CD4-positive, alpha-beta T cell (primary cell): ENCODE measurements at places on chromosomes 7 and 10. TPM values are rescaled to one million over a fixed set of nuclear protein-coding genes. Genes with fewer than 3 reads are reported as not detected.

GRCh38 chr10:32982293-32982709, 24.3 kb upstream of the ITGB1 start:
- DNase-seq = no peak

DNA sequence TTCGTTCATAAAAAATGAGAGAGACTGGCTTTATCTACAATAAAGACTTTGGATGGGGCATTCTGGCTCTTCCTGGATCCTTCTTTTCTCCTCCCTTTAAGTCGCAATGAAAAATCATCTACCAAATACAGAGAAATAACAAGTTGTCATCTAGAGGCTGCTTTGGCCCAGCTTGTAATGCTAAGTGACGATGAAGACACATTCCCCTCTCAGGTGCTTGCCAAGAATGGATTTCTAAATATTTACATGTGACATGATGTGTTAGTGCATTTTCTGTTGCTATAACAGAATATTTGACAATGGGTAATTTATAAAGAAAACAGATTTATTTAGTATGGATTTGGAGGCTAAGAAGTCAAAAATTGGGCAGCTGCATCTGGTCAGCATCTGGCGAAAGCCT, 308.6 kb upstream of the NPVF start:
- no peak for DNase-seq

DNA sequence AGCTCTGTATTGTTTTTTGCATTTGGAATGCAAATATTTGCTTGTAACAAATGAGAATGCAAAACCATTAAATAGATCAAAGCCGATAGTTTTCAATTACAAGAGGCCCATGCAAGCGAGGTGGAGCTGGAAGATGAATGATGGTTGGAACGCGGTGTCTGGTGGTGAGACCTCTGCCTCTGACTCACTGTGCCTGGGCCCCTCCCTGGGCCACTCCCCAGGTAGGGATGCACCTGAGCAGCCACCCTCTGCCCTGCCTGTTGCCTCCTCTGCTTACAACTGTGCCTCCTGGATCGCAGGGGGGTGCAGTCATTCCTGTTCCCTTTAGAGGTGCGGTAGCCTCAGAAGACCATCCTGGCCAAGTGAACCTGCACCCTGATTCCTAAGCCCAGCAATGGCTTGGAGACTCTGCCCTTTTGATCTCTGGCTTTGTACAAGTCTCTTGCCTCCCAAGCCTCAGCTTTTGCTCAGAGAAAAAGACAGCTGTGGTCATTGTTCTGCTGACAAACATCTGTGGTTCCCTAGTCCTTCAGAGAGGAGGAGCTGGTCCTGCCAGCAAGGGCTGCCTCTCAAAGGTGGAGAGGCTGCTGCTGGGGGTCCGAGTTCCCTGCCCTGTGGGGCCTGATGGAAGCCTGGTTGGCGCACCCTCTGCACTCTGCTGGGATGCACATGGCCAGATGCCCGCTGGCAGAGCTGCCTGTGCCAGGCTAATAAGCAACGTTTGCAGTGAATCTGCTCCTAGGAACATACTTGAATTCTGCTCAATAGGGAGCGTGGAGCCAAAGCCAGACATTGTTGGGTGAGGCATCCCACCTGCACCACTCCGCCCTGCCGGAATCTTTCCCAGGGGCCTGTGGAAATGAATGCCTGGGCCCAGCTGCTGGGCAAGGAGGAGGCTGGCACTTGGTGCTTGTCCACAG, 126.3 kb upstream of the TCERG1L start:
- DNase-seq = no peak

GRCh38 chr7:147411096-147411495, 1179.5 kb upstream of the C7orf33 start:
- no peak for DNase-seq

DNA sequence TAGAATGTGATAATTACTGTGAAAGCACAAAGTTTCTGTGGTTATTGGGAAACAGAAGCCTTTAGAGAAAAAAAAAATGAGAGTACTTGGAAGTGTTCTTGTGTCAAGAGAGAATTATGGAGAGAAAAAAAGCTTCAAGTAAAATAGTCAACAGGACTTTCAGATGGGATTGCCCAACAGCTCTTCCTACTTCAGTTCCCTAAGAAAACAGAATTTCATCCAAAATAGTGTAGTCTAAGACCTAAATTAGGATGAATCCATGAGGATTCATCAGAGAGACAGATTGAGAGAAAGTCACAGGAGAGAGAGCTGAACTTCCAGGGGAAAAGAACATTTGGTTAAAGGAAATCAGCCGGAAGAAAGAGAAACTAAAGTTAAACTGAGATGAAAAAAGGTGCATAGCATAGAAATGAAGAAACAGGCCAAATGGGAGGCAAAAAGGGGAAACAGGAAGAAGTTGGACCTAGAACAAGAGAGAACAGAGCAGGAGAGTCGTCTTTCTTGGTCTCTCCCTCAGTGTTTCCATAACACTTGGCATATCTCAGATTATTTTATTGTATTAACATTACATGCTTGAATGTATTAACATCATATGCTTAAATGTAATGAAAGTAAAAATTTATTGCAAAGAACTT, 2.5 kb downstream of the SCIN start:
- DNase-seq = no peak

DNA sequence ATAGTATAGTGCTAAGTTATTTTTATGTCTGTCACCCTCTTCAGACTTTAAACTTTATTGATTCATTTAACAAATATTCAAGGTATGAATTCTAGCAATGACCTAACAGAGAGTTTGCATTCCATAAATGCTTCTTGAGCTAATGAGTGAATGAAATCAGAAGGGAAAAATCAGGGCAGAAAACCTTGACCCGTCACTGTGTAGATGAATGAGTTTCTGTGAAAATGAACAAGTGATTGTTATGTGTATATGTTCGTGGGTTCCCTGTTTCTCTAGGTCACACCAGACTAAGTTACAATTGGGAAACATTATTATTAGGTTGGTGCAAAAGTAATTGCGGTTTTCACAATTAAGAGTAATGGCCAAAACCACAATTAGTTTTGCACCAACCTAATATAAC, 30.1 kb downstream of the APBB1IP start:
- DNase-seq = no peak

- no peak for DNase-seq
These were observed 88.8 kb upstream of the KIF5B start for GRCh38 chr10:32144817-32145688.

DNA sequence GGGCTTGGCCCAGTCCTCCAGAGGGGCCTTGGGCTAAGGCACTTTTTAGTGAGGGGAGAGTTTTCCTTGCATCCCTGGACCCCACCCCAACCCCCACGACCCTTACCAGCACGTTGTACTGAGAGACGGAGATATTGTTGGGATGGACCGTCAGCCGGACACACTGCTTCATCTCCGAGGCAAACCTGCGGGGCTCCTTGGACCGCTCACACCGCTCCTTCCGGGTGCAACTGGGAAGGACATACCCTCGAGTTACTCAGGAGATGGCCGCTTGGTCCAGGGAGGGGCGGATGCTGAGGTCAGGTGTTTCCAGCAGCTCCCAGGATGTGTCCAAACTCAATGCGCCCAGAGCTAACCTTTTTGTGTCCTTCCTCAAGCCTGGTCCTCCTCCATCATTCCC, 348.0 kb downstream of the PLXNA4 start:
- DNase-seq = no peak

DNA sequence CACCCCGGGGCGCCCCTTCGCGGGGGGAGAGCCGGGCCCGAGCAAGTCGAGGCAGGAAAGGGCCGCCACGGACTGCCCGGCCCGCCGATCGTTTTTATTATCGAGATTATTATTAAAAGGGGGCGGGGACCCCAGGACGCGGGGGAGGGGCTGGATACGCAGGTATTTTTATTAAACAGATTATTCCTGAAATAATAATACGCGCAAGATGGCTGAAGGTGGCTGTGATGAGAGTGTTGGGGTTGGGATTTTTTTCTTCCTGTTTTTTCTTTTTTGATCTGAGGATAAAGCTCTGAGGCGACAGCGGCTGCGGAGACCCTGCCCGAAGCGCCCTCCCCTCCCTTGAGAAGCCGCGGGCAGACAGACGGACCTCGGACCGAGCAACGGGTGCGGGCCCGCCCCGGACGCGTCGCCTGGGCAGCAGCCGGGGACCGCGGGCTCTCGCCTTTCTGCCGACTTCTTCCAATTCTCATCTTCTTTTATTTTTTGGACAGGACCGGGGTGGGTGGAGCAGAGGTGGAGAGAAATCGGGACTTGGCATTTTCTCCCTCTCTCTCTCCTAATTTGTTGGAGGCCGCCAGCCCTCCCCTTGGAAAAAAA, 1.4 kb upstream of the TRIM8 start:
- DNase-seq = peak; percentile 32

DNA sequence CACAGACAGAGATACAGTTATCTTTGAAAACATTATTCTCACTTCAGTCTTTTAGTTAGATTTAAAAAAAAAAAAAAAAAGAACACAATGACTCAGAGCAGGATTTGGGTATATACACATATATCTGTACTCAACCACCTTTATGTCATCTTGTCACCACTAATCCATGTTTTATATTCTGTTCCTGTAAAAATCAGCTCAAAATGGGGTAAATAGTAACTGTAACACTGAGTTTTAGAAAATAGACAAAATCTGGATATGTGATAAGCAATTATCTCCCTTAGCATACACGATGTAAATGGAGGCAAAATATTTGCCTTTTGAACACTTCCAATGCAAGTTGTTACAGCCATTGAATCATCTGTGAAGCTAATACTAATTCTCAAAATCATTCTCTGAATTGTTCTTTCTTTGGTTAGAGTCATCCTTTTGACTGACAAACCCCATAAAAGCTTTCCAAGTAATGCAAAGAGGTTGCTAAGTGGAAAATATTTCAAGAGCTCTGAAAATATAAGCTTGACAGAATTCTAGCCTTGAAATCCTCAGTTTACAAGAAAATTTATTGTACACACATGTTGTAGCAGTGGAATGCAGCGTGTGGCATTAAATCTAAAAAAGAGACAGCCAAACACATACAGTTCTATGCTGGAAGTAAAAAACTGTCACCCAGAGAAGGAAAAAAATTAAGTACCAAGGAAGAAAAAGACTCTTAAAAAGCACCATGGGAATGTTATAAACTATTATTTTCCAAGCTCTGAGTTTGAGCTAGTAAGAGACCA, 502.2 kb upstream of the PHF14 start:
- no peak for DNase-seq

DNA sequence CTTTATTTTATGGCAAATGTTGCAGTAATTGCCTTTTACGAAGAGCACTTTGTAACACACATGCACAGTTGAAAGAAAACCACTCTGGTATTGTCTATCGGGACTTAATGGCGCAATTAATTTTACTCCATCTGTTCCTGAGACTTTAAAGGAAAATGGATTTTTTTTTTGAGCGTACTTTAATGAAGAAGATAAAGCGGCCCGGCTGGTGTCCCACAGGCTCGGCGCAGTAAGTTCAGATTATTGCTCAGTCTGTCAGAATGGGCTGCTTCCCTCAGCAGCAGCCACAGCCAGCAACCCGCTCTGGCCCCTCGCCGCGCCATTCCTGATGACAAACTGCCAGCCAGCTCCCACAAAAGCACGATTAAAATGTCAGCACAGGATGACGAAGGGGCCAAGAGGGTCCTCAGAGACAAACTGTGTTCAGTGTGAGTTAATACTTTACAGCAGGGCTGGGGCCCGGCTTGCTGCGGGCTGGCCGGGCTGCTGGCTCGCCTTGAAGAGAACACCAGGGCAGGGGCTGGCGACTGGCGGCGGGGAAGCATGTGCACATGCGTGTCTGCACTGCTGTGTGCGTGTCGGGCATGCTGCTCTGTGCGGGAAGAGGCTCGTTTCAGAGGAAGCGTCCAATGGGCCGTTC, 501.0 kb upstream of the GALNT17 start:
- no peak for DNase-seq

DNA sequence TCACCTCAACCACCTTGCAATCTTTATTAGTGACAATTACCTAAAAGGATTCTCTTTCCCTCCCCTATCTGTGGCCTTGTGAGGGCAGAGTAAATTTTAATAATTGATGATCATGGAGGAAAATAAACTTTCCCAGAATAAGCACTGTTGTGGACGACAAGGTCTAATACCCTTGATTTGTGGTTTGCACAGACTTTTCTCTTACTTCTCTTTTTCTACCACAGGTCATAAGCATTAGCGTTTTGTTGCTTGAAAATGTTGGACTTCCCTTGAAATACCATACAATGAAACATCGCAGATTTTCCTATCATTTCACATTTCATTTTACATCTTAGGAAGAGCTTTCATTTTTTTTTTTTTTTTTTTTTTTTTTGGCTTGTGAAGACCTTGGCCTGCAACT, 188.1 kb upstream of the TMEM72 start:
- DNase-seq = no peak

GRCh38 chr7:9937944-9938631, 1035.6 kb upstream of the PHF14 start:
- DNase-seq = no peak

DNA sequence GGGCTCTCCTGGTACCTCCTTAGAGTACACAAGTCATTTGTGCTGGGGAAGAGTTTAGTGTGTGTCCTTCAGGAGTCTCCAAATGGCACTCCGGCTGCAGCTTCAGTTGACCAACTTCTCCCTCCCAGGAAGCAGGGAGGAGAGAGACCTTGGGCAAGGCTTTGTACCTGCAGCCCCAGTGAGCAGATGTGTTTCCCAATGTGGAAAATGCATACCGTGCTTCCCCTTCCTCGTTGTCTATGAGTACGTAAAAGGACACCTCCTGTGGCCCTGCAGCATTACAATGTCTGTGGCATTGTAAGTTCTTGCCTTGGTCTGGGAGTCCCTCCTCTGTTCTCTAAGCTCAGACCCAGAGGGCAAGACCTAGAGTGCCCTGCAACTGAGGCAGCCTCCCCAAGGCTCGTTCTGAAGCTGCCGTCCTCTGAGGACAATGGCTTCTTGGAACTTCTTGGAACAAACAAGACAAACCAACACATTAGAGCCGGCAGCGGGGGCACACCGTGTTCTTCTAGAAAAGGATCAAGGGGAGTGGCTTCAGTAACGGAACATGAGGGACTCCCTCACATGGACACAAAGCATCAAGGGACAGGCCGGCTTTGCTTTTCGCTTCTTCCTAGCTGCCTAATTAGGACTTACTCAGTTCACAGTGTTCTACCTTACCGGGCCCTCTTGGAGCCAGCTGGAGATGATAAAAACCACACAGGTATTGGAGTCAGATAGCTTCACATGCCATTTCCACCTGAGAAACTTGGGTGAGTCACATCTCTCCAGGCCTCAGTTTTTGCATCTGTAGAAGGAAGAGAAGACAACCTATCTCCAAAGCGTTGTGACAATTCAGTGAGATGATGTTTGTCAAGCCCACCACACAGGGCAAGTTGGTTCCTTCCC, 20.9 kb upstream of the PPA1 start:
- no peak for DNase-seq

- no peak for DNase-seq
These were observed 88.1 kb downstream of the GSAP start for GRCh38 chr7:77327932-77328628.

GRCh38 chr7:41446606-41447449, 256.1 kb downstream of the INHBA start:
- DNase-seq = no peak

The IQCE gene
- total RNA-seq = 5.6 TPM

The TMEM120A gene
- 10.8 TPM for total RNA-seq

The LHFPL3 gene
- not detected for total RNA-seq

The MSRB2 gene
- total RNA-seq = 1.4 TPM

The ELMO1 gene
- total RNA-seq = 120 TPM

The CTNNA3 gene
- 0.80 TPM for total RNA-seq
